ENCODE measurements at places on chromosomes 11 and 22.

DNA sequence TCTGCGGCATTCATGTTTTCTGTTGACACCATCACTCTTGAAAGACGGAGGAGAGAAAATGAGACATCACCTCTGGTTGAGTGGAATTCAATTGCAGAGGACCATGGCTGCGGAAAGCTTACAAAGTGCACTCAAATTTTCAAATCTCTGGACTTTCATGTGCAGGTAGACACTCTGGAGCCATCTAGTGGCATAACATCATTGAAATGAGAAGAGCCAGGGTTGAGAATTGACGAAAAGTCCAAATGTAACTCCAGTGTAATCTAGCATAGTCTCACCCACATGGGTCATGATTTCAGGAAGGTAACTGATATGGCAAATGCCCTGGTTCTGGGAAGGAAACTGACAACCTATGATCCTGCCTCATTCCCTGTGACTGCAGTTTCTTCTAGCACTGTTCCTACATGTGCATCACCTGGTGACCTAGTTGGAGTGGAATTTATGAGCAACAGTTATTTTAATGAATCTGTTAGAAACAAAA is 687.8 kb downstream of the KCNA4 start:
- no peak for DNase-seq
- peaks cover 18% of the 10 kb centered on the region for H3K4me1 ChIP-seq
- no peak overlapping the region for H3K4me3 ChIP-seq

GRCh38 chr22:35899736-35900135 is 128.9 kb downstream of the RBFOX2 start:
- peak overlapping the region; percentile 89 for H3K27ac ChIP-seq
- peaks cover 71% of the 10 kb centered on the region for H3K4me1 ChIP-seq
- H3K36me3 ChIP-seq: no peaks in the 10 kb centered on the region
- DNase-seq: no peak

- peaks cover 12% of the 10 kb centered on the region for H3K4me1 ChIP-seq
- no peak overlapping the region for H3K4me3 ChIP-seq
- H3K27ac ChIP-seq: no peak overlapping the region
- DNase-seq: no peak
Observed at GRCh38 chr22:19520566-19521305, 3.5 kb downstream of the CLDN5 start.

- no peak overlapping the region for H3K27ac ChIP-seq
- H3K36me3 ChIP-seq: no peaks in the 10 kb centered on the region
- no peak overlapping the region for H3K4me3 ChIP-seq
- peaks cover 27% of the 10 kb centered on the region for H3K4me1 ChIP-seq
Observed at GRCh38 chr11:87368151-87368550, 330.4 kb downstream of the TMEM135 start.

DNA sequence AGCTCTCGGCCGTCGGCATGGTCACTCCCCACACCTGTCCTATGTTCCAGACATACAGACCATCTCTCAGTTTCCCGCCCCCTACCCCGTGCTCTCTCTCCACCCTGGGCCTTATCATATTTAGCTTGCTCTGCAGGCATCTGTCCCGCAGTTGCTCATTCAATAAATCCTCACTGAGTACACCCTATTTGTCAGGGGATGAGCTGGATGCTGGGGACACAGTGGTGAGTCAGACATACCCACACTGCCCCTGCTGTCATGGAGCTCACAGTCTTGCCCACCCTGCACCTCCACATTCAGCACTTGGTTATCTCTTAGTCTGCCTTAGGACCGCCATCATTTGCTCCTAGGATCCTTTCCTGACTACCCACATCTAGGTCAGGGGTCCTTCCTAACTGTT is 313.8 kb downstream of the LARGE1 start:
- peaks cover 6% of the 10 kb centered on the region for H3K4me1 ChIP-seq
- H3K27ac ChIP-seq: no peak overlapping the region
- DNase-seq: no peak
- H3K36me3 ChIP-seq: peaks cover 5% of the 10 kb centered on the region
- H3K4me3 ChIP-seq: no peak overlapping the region
